ENCODE measurements at places on chromosomes 12 and 14.

- DNase-seq: no peak
These were observed 94.6 kb upstream of the PRICKLE1 start for GRCh38 chr12:42683933-42684801.

DNA sequence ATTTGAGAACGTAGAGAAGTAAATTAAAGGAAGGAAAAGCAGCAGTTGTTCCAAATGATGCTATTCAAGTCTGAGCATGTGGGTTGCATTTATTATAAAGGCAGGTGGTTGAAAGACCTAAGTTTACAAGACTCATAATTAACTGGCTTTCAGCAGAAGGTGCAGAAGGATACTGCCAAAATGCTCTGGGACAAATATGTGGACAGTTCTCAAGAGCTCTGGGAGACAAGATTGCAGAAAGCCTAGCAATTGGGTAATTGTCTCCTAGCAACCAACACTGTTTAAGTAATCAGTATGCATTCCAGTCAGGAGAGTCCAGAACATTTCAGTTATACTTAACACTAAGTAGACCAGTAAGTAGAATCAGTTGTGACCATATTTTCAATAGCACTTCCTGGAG, 131.5 kb downstream of the GPR135 start:
- DNase-seq: no peak

GRCh38 chr14:90853116-90853515, 36.9 kb upstream of the TTC7B start:
- no peak for DNase-seq

GRCh38 chr12:112900298-112901145, 6.2 kb upstream of the OAS1 start:
- DNase-seq: peak; percentile 50

GRCh38 chr14:42533476-42533875, 926.8 kb downstream of the LRFN5 start:
- DNase-seq: no peak

- no peak for DNase-seq
These were observed 20.5 kb downstream of the DERA start for GRCh38 chr12:15931590-15932053.

DNA sequence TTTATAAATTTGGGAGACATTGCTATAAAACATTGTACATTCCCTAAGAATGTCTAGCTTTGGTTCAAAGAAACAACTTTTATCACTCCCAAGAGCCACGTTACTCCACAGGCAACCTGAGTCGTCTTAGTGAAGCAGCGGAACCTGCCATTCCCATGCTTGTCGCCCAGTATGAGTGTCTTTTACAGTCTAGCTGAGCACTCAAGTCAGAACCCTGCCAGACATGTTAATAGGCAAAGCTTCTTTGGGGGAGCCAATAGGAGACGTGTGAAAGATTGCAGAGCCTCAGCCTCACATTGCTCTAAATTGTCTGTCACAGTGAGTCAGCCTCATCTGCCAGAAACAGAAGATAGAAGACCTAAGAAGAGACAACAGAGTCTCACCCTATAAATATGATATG, 541.6 kb upstream of the FLRT2 start:
- DNase-seq: no peak

DNA sequence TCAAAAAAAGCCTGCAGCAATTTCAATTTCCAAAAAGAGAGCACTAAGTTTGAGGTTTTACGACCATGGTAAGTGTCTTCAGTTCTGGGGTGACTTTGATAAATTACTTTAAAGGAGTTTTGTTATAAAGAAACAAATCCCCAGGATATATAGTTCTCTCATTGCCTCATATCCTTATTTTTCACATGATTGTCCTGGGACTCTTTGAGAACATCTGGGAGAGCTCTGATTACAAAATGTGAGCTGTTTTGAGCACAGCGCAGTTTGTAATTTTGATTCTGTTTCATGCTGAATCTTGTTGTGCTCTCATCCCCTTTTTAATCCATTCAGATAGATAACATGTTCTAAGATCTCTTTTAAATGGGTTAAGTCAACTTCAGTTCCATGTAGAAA, 67.7 kb upstream of the DCN start:
- no peak for DNase-seq

GRCh38 chr12:50926415-50926814, 25.9 kb upstream of the HIGD1C start:
- DNase-seq: no peak

DNA sequence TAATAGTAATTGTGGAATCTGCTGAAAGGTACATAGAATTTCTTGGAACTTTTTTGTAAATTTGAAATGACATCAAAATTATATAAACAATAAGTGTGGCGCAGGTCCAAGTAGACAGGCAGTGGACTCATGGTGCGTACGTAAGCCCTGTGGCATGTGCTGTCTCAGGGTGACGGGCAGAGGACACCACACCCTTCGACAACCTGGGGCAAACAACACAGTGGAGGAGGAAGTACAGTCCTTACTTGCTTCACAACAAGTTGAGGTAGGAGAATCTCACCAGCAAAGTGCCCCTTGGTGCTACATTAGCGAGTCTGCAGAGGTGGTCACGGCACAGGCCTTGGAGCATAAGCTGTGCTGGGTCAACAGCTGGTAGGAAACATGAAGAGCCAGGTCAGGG, 180.9 kb downstream of the AEBP2 start:
- no peak for DNase-seq

DNA sequence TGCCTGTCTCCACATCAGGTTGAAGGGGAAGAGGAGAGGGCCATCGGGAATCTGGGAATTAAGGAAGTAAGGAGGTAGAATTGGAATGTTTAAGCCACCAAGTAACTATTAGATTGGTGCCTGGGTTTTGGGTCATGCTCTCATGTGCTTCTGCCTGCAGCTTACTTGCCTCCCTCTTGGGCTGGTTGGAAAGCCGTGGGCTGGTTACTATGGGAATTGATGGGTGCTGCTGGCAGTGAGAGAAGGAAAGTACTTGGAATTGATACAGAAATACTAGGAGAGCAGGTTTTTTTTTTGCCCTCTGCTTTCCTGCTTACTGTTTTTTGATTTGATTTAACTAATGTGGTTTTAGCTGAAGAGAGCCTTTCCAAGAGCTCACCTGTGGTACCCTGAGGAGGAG, 493.5 kb upstream of the RGS6 start:
- DNase-seq: no peak

DNA sequence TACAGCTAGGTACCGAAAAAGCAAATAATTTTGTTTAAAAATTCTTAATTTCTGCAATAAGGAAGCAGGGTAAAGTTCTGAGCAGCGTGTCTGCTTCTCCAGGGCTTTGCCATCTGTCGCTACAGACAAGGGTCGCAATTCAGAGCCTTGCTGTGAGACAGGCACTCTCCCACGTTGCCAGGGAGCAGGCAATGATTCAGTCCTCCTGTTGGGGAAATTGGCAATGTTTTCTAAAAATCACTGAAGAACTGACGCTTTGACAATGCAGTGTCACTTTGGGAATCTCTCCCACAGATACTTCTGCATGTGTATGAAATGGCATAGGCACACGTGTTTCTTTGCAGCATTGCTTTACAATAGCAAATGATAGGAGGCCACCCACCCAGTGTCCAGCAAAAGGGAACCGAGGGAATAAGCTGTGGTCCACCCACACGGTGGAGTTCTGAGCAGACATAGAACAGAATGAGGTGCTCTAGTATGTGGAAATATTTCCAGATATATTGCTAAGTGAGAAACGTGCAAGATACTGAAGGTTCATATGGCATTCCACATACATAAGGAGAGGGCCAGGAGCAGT, 16.0 kb upstream of the HIP1R start:
- no peak for DNase-seq

DNA sequence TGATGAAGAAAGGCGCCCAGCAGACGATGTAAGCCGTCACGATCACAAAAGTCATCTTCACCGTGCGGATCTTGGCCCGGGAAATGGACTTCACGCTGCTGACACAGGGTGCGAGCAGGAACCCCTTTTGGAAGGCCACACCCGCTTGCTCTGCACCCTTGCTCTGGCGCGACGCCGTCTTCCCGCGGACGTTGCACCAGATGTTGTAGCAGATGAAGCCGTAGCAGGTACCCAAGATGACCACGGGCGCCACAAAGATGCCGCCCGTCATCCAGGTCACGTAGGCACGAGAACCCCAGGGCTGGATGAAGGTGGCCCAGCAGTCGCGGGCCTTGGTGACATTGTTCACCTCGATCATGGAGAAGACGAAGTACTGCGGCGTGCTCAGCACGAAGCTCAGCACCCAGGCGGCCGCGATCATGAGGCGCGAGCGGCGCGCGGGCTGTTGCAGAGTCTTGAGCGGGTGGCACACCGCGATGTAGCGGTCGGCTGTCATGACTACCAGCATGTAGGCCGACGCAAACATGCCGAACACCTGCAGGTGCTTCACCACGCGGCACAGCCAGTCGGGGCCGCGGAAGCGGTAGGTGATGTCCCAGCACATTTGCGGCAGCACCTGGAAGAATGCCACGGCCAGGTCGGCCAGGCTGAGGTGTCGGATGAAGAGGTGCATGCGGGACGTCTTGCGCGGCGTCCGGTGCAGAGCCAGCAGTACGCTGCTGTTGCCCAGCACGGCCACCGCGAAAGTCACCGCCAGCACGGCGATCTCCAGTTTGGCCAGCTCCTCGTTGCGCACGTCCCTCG, 890 bp downstream of the AVPR1A start:
- peak; percentile 83 for DNase-seq

All from ecto neural progenitor cell (in vitro differentiated cells).